ENCODE measurements at places on chromosomes 3 and 15. TPM values are rescaled to one million over a fixed set of nuclear protein-coding genes. Genes with fewer than 3 reads are reported as not detected.

Gene LRRN1
- total RNA-seq, result 7.1 TPM

Gene LDHAL6B
- not detected for total RNA-seq

Gene ITPKA
- total RNA-seq, result 1.9 TPM

Gene DZIP1L
- total RNA-seq, result 27.6 TPM

Gene CCR3
- total RNA-seq, result 0.15 TPM

Gene SNX4
- 67.4 TPM for total RNA-seq

Gene C15orf62
- 0.58 TPM for total RNA-seq

Gene SCG3
- 1.3 TPM for total RNA-seq

Gene OSTN
- total RNA-seq, result not detected

Gene UBP1
- total RNA-seq, result 60.2 TPM

GRCh38 chr3:42705058-42705767, 2.6 kb upstream of the HHATL start:
- DNase-seq, result no peak

DNA sequence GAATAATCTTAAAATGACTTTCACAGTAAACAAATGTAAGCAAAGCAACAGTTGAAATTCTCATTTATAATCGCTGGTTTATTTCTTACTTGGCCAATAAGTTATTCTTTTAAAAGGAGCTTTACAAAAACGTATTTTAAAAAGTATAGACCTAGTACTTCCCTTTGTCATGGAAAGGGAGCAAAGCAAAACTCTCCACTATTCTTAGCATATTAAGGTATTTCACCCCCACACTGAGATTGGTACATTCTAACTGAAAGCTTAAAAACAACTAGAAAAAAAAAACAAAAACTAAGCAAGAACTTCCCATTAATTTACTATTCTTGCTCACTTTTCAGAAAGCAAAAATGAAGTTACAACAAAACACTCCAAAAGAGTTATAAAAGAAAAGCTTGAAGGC, 1.5 kb downstream of the ATG3 start:
- DNase-seq, result no peak

DNA sequence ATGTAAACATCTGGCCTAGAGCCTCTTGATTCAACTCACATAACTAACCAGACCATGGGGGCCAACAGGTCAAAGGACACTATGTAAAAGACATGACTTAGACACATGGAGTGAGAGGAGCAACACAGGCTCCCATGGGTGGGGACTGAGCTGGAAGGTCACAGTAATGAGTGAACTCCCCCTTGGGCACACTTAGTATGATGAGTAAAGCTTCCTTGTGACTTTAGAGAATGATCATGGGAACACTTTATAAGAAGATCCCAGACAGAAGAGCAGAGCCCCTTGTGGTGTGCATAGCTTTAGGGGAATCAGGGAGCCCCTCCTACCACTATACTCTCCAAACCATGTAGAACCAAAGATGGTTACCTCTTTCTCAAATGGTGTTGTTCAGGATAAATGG, 10.2 kb downstream of the GCSAM start:
- DNase-seq, result no peak

GRCh38 chr15:100101426-100102089, 240.2 kb downstream of the ADAMTS17 start:
- no peak for DNase-seq

- no peak for DNase-seq
Observed at GRCh38 chr3:161905520-161906132, 409.0 kb downstream of the OTOL1 start.

DNA sequence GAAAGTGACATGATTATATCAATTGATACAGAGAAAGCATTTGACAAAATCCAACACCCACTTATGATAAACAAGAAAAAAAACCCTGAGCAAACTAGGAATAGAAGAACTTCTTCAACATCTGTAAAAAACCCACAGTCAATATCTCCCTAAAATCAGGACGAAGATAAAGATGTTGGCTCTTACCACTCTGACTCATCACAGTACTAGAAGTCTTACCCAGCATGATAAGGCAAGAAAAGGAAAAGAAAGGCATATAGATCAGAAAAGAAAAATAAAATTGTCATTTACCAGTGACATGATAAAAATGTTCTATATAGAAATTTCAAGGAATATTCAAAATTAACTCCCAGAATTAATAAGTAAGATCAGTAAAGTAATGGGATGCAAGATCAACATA, 7.2 kb upstream of the FBXW12 start:
- DNase-seq, result no peak

DNA sequence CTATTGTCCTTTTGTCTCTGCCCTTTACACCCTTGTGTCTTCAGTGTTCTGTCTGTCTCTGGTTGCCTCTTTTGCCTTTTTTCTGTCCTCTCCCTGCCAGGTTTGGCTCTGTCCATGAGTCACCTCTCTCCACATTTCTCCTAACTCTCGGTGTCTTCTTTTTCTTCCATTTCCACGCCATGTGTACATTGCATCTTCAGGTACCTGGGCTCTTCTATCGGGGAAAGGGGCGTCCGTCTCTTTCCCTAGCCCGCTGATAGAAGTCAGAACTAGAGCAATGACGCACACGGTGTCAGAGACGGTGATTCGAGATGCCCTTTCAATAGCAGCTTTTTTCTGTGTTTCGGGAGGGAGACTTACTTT, 641 bp downstream of the OPA1 start:
- DNase-seq, result peak; percentile 60

DNA sequence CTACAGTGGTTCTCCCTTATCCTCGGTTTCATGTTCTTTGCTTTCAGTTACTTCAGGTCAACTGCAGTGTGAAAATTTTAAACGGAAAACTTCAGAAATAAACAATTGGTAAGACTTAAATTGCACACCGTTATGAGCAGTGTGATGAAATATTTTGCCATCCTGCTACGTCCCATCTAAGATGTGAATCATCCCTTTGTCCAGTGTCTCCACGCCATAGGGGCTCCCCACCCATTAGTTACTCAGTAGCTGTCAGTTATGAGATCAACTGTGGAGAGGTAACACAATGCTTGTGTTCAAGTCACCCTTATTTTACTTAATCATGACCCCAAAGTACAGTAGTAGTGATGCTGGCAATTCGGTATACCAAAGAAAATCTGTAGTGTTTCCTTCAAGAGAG, 47.4 kb downstream of the TJP1 start:
- no peak for DNase-seq

DNA sequence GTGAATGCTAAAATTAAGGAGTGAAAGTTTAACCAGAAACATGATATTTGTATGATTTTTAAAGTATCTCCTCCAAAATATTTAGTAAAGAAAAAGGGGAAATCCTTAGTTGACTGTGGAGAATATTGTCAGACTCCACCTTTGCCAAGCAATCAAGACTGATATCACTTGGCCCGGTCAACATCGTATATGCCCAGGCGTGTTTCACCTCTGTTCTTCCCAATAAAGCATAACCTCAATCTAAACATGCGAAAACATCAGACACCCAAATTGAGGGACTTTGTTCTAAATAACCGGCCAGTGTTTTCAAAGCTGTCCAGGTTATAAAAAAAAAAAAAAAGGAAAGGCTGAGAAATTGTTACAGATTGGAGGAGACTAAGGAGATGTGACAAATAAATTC, 54.2 kb upstream of the PPP4R2 start:
- DNase-seq, result no peak

- DNase-seq, result peak; percentile 22
Observed at GRCh38 chr3:161508852-161509477, 12.4 kb downstream of the OTOL1 start.

- DNase-seq, result no peak
Observed at GRCh38 chr3:71214797-71215196, 368.7 kb downstream of the FOXP1 start.

DNA sequence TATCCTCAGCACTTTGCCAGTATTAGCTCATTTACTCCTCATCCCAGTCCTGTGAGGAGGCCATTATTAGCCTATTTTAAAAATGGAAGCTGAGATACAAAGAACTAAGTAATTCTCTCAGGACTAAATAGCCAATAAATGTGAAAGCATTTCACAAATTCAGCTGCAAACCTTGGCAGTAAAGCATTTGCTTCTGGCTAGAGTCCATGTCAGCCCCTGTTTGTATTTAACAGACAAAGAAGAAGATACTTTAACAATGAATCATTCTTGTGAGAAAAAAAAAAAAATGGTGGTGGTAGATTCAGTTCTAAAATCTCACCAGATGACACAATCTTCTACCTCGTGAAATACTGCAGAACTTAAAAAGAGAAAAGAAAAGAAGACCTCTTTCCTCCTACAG, 85.0 kb upstream of the CNTN6 start:
- DNase-seq, result no peak

DNA sequence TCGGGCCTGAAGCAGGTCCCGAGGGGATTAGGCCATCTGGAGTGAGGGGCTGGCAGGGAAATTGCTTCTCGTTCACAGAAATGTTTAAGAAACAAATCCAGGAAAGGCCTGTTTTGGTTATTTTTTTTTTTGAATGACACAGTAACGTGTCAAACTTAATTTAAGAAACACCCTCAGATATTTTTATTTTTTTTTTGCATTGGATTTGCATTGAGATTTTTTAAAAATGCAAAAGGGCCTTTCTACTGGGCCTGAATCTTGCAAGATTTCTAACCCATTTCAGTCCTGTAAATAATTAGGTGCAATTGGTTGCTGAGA, 25.0 kb upstream of the KLF13 start:
- DNase-seq, result no peak

DNA sequence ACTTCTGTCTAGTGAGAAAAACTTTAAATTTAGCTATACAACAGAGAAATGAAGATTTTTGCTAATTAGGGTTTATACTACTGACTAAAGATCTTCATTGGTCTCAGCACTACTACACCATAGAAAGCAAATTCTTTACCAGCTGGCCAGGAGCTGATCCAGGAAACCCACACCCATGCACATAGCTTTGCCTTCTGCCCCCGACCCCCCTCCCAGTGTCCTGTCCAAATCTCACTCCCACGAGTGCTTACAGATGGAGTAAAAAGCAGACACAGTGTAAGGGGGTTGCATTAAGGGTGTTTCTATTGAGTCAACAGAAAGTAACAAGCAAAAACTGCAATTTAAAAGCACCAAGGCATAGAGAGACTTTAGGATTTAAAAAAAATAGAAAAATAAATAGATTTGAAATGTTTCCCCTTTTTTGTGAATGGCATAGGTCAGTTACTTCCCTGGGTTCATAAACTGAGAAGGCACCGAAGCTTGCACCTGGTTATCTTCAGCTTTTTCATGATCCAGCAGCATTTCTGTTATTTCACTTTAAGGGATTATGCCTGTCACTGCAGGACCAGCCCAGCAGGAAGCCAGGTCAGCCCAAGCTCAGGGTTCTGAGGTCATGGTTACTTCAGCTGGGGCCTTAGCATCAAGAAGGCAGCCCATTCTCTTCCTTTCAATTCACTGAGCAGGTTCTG, 124.3 kb downstream of the CTNNB1 start:
- DNase-seq, result no peak

DNA sequence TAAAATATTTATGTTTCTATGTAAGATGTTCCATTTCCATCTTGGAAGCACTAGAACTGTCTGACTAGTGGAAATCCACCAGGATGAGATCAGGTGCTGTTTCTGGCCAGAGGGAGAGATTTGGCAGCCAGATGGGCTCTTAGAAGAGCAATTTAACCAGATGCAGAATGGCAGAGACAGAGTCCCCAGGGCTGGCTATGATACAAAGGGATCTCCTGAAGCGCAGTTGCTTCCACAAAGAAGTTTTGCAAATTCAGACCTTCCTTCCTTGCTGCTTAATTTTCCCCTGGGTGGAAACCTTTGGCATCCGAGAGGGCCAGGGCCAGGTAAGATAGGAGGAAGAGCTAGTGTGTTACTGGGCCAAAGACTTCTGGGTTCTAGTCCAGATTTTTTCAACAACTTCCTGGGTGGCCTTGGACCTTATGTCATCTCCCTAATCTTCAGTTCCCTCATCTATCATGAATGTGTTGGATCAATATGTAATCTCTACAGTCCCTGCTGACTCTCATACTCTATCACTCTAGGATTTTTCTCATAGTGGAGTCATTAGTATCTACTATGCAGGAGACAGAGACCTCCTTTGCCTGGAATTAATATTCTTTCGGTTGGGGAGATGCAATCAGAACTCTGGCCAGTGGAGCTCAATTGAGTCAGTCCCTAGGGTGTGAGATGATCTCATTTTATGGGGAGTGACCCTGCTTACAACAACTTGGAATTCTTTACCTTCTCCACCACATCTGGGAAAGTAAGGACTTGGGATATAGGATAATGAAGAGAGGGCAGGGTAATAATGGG, 41.1 kb upstream of the NDUFB4 start:
- DNase-seq, result no peak

GRCh38 chr3:187593451-187593850, 76.7 kb downstream of the SST start:
- DNase-seq, result no peak

- DNase-seq, result no peak
Observed at GRCh38 chr3:73805435-73805834, 180.7 kb upstream of the PDZRN3 start.

GRCh38 chr15:59240036-59240435, 33.4 kb downstream of the LDHAL6B start:
- DNase-seq, result no peak
